ENCODE measurements at places on chromosomes 6 and 20.
A peak's percentile ranks its signal among the peaks of the same experiment; 100 is the strongest.

GRCh38 chr6:25413207-25413905 is 134.2 kb downstream of the CARMIL1 start:
- DNase-seq = no peak

GRCh38 chr6:15682965-15683822 is 20.4 kb upstream of the DTNBP1 start:
- no peak for DNase-seq

DNA sequence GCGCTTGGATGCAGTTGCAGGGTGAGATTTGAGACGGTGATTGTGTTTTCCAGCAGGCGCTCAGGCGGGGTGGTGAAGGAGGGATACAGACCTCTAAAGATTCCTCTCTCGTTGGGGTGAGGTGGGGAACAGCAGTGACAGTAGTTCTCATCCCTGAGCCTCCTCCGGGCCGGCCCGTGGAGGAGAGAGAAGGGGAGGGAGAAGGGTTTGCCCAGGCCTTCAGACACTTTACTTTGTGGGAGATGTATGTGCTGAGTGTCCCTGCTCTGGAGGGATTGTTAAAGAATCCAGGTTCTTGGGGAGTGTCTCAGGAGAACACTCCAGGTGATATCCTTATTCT is 41.0 kb downstream of the PSMB9 start:
- DNase-seq = no peak

- no peak for DNase-seq
These were observed 39.3 kb downstream of the MBOAT1 start for GRCh38 chr6:20172842-20173456.

GRCh38 chr20:20992277-20992676 is 113.9 kb downstream of the LINC00237 start:
- no peak for DNase-seq

DNA sequence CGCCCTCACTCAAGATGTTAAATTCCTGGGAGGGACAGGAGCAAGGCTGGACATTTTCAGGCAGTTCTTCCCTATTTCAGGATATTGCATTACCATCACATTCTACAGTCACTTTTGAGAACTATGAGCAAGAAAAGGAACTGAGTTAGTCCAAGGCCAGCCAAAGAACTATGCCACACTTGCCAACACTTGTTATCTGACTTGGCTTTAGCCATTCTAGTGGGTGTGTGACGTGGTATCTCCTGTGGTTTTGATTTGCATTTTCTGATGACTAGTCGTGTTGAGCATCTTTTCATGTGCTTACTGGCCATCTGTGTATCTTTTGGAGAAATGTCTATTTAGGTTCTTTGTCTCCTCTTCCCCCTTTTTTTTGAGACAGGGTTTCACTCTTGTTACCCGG is 12.0 kb downstream of the XRN2 start:
- DNase-seq = no peak

- no peak for DNase-seq
These were observed 183.1 kb downstream of the UBE3D start for GRCh38 chr6:82882363-82883023.

DNA sequence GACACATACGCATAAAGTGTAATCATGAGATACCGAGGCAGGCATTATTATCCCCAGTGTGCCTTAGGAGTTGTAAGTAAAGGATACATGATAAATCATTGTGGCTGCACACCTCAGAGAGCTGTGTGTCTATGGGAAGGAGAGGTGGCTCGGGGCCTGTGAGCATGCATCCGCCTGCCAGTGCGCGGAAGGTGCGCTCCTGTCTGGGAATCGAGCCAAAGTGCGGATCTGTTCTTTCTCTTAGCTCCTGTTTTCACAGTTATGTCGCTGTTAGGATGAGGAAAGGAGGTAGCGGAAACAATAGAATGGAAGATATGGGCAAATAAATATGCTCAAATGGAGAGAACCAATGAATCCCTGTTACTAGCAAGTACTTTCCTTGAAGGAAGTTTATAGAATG is 98.0 kb downstream of the ANKRD6 start:
- no peak for DNase-seq

GRCh38 chr6:100184473-100184872 is 190.4 kb upstream of the MCHR2 start:
- DNase-seq = no peak

GRCh38 chr6:22828179-22829062 is 259.1 kb downstream of the HDGFL1 start:
- no peak for DNase-seq

DNA sequence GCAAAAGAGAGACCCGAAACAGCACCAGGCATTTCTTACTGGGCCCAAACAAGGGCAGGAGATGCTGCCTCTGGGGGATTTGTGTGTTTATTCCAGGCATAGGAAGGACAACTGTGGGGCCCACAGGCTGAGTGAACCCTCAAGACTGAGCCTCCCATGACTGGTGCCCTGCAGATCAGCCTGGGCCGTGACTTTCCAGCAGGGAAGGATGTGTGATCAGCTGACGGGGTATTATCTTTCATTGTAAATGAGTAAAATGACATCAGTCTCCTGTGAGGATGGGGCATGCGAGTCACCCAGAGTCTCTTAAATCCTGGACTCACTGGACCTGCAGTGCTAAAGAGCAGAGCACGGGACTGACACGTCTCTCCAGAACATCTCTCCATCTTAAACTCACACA is 3.9 kb upstream of the TEAD3 start:
- no peak for DNase-seq

- DNase-seq = no peak
These were observed 783.4 kb upstream of the CHD6 start for GRCh38 chr20:42401613-42402012.

DNA sequence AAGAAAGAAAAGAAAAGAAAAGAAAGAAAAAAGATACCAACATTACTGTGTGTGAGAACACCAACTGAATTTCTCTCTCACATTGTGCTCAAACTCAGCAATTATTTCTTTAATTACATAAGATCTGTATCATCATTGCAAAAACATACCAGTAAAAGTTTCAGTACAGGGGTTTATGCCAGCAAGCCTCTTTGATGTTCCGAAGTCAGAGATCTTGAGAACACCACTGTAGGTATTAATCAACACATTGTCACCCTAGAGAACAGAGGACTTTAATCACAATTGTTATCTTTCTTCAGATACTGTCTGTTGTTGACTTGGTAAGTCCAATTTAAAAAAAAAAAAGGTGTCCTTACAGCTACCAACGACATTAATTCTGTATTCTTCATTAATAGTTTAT is 60.9 kb upstream of the MAP7 start:
- no peak for DNase-seq

- no peak for DNase-seq
These were observed 1.2 kb downstream of the IFNGR1 start for GRCh38 chr6:137217801-137218472.

- no peak for DNase-seq
These were observed 331.5 kb upstream of the NOX3 start for GRCh38 chr6:155787168-155787567.

GRCh38 chr6:30122515-30122914 is 9.6 kb upstream of the TRIM31 start:
- DNase-seq = no peak

DNA sequence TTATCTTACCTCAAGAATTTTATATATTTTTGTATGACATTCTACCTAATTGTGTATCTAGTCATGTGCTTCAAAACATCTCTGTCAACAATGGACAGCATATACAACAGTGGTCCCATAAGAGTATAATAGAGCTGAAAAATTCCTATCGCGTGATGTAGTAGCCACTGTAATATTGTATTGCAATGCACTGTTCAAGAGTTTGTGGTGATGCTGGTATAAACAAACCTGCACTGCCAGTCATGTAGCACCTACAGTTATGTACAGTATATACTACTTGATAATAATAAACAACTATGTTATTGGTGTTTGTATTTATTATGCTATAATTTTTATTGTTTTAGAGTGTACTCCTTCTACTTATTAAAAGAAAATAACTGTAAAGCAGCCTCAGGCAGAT is 672.7 kb downstream of the CD109 start:
- DNase-seq = no peak

GRCh38 chr6:170051229-170052172 is 239.4 kb downstream of the DLL1 start:
- DNase-seq = no peak

DNA sequence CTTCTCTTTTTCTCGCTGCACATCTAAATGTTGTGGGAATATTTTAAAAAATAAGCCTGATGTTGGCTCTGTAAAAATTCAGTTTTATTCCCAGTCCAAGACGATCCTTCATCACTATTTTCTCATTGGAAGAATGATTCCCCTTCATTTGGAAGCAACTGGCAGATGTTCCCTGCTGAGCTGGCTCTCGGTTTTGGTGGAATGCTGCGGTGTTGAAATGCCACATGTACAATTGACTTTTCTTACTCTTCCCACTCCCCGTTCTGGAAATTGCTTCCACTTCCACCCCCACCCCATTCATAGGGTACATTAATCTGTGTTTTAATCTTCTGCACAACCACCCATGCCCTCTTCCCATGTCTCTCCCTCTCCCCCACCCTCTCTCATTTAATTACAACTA is 496.3 kb upstream of the MAP3K7 start:
- DNase-seq = no peak

DNA sequence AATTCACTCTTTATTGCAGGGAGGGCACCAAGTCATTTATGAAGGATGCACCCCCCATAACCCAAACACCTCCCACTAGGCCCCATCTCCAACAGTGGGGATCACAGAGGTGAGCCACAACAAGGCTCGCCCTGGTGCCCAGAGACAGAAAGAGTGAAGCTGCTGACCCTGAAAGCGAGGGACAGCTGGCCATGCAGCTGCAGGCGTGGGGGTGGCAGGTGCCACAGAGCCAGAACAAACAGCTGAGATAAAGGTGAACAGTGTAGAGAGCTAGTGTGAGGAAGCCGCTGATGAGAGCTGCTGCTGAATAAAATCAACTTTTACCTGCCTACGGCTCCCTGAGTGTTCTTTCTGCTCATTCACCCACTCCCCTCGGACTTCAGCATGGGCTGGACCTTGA is 18.8 kb upstream of the RGS17 start:
- no peak for DNase-seq

DNA sequence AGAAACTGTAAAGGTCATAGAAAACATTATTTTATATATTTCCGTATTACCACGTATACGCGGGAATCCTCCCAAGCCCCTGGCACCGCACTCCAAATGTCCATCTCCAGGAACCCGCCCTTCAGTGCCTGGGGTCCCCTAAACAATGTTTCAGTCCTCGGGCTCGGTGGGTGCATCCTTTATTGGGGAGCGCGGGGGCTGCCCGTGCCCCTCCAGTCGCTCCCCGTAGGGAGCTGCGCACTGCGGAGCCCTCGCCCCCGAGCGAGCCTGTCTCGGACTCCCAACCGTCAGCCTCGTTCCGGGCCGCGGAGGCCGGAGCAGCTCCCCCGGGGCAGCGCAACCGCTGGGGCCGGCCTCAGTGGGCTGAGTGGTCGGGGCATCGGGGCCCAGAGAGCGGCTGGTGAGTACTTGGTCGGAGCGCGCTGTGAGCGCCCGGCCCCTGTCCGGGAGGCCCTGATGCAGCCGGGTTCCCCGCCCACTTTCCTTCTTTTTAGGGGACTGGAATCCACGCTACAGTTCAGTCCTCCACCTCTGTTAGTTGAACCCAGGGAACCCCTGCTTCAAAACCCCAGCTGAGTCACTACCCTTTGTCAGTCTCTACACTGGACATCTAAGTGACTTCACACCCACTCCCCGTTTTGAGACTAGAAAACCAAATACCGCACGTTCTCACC is at the start of gene DNAH8:
DNAH8 (plus strand) TSS at position 296 of the 674 bp plus-strand sequence. CDS start 7,499 bp downstream, outside the sequence.
- no peak for DNase-seq

- no peak for DNase-seq
These were observed 326.7 kb upstream of the CNR1 start for GRCh38 chr6:88492824-88493223.

DNA sequence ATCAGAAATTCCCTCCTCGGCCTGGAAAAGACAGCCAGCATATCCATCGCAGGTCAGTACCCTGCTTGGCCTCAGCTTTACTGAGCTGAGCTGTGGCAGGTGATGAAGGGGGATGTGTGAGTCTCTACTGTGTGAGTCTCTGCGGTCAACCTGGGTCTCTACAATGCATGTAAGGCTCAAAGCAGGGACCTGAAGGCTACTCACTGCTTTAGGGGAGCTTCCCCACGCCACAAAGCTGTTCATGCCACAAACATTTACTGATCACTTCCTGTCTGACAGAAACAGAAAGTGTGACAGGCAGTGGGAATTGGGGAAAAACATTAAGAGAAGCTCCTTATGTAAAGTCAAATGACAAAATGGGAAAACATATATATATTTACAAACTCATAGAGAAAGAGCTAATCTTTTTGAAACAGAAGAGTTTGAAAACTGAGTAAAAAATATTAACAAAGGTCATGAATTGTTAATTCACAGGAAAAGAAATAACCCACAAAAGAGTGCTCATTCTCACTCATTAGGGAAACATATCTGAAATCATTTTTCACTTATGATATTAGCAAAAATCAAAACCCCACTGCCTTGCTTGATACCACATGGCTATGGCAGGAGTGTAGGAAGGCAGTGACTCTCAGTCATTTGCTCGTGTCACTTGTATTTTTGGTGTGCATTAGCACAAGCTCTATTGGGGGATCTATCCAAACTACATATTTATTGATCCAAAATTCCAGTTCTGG is 5.8 kb downstream of the BTN3A3 start:
- DNase-seq = peak; percentile 23

GRCh38 chr6:40822619-40823018 is 216.4 kb downstream of the UNC5CL start:
- DNase-seq = no peak

DNA sequence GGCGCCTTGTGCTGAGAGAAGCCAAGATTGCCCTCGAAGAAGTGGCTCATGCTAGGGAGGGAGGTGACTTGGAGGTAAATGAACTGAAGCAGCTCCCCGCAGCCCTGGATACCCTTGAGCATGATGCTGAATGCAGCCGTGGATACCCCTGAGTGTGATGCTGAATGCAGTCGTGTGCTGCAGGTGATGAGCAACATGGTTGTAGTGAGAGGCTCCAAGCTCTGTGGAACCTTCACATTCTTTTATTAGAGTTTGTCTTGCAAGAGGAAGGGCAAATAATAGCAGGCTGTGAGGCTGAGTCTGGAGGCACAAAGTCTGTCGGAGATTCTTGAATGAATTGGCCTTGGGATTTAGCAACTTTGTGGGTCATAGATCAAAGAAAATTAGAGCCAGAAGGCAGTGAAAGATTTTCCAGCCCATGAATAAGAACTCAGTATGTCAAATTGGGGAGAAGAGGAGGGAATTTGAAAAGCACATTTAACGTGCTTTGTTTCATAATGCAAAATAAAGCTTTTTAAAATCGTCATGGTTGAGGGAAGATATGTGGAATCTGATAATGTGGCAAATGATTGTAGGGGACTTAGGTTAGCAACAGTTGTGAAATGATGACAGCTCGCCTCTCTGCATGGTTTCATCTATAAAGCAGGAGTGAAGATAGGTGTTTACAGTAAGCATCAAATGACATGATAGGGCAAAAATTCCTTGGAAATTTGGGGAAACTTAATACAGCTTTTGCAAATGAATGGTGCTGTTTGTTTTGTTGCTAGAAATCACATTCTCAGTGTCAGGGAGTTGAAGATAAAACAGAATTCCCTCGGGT is 120.1 kb upstream of the TIAM2 start:
- DNase-seq = no peak

GRCh38 chr20:48684501-48685041 is 143.2 kb downstream of the PREX1 start:
- no peak for DNase-seq

GRCh38 chr6:112330071-112330878 is 16.9 kb upstream of the RFPL4B start:
- no peak for DNase-seq

GRCh38 chr6:168133168-168133561 is 54.2 kb upstream of the FRMD1 start:
- DNase-seq = no peak

Data from stimulated activated CD8-positive, alpha-beta memory T cell treated with anti-CD3 and anti-CD28 coated beads, Interleukin-2, amount 100 ng/mL, for 48 hours (primary cell).